ENCODE measurements at places on chromosomes 13 and 19.

DNA sequence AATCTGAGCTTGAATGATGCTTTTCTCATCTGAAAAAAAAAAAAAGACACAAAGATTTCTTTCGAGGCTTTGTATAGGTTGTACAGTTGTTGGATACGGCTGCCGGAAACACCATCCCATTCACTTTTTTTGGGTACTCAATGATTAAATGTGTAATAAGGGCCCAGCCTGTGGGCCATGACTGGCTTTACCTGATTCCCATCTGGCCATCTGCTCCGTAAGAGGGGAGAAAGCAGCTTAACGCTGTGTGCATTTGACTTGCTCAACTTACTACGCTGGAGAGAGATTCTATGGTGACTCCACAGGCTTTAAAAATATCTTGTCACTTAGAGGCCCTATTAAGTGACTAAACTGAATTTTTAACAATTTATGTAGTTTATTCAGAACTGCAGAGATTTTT is 731 bp downstream of the ZNF558 start:
- DNase-seq: no peak

DNA sequence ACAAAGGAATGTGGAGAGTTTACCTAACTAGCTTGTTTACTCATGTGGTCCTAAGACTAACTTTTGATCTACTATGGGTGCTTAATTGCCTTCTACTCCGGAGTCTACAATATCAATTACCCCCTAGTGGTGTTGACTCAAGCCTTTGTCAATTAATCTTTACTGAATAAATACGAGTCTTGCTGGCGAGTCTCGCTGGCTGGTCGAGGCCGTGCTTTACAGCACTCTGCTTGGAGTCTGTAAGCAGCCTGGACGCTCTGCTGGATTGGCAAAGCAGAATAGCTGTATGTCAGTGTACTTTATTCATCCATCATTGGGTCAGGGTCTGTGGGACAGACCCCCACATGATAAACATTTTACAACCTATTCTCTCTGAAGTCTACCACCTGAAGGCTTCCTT is 9.9 kb upstream of the SPART start:
- DNase-seq: no peak

DNA sequence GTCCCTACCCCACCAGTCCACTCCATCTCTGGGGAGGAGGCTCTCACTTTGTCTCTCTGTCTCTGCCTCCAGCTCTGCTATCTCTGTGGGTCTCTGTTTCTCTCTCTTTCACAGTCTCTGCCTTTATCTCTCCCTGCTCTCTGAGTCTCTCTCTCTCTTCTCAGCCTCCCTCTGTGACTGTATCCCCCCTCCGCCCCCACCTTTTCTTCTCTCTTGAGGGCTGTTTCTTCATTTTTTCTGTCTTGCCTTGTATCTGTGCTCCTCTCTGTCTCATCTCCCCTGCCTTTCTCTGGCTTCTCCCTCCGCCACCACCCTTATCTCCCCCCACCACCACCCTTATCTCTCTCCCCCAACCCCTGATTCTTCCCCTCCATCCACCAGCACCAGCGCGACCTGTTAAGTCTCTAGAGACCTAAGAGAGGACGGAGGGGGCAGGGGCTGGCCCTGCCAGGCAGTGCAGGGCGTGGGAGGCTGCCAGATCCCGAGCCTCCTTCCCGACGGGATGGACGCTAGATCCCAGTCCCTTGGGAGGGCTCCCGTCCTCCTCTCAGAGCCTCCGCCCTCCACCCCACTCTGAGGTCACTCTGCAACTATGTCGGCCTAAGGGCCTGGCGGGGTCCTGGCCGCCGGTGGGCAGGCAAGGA is 1.0 kb downstream of the AXL start:
- no peak for DNase-seq

- DNase-seq: no peak
These were observed 22.8 kb upstream of the ABCC4 start for GRCh38 chr13:95323930-95324662.

DNA sequence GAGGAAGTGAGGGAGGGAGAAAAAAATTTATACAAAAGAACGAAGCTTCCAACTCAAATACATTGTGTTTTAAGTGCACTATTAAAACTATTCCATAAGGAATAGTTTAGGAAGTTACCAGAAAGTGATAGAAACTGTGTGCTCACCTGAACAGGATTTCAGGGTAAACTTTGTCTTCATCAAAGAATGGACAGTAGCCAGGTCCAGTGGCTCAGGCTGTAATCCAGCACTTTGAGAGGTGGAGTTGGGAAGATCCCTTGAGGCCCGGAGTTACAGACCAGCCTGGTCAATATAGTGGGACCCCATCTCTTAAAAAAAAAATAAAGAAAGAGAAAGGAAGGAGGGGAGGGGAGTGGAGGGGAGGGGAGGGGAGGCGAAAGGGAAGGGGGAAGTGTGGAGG is 13.0 kb upstream of the CDADC1 start:
- no peak for DNase-seq

Data from activated naive CD4-positive, alpha-beta T cell (primary cell).